NCI-H2081 treated with DMSO at 0.1 percent for 48 hours (cell line): ENCODE measurements at places on chromosomes 16 and 17.
A peak's percentile ranks its signal among the peaks of the same experiment; 100 is the strongest.

DNA sequence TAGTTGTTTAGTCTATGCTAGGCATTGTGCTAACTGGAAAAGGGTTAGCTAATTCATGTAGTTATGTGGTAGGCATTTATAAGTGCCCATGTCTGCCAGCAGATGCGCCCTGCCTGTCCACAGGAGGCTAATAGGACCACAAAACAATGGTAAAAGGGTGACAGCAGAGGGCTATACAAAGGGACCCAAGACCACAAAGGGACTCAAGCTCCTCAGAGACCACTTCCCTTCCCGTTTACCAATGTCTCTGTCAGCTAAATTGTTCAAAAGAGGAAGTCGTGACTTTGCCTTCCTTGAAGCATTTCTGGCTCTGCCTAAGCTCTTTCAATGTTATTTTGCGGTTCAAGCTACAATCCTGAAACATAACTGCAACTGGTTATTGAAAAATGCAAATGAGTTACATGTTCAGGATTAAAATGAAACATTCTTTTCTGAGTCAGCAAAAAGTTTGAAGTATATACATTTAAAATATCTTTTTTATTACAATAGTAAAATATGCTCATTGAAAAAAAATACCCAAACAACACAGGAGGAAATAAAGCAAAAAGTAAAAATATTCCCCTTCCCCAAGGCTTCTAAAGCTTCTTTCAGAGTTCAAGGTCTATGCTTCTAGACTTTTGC lies 149.2 kb downstream of the MAF start:
- no peak for DNase-seq

GRCh38 chr17:30952638-30953393 lies 18.0 kb upstream of the RNF135 start:
- DNase-seq = no peak

- no peak for DNase-seq
These were observed 850 bp downstream of the GINS3 start for GRCh38 chr16:58393138-58393504.

DNA sequence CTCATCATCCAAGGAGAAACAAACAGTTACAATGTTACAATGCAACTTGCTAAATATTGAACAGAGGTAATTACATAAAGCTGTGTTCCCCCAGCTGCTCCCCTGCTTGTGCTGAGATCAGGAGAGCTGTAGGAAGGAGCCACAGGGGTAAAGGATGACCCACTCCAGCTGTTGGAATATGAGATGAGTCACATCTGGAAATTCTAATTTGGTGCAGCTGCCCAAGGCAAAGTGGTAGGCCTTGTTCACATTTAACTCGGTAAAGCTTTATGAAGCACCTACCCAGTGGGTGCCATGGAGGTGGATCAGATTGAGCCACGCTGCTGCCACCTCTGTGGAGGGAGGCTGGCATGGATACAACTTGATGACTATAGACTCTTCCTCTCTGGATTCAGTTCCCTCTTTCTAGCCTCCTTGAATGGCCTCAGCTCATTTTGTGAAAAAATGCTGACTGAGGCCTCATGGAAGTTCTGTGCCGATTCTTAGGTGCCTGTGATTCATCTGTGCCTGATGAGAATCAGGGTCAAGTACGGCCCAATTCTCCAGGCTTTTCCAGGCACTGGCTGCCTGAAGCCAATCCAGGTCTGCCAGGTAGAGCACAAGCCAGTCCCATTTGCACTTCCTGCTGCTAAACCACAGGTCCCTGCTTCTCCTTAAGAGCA lies 7.4 kb downstream of the ZNF689 start:
- no peak for DNase-seq

GRCh38 chr17:75181110-75181509 lies 1.6 kb downstream of the SUMO2 start:
- DNase-seq = no peak

DNA sequence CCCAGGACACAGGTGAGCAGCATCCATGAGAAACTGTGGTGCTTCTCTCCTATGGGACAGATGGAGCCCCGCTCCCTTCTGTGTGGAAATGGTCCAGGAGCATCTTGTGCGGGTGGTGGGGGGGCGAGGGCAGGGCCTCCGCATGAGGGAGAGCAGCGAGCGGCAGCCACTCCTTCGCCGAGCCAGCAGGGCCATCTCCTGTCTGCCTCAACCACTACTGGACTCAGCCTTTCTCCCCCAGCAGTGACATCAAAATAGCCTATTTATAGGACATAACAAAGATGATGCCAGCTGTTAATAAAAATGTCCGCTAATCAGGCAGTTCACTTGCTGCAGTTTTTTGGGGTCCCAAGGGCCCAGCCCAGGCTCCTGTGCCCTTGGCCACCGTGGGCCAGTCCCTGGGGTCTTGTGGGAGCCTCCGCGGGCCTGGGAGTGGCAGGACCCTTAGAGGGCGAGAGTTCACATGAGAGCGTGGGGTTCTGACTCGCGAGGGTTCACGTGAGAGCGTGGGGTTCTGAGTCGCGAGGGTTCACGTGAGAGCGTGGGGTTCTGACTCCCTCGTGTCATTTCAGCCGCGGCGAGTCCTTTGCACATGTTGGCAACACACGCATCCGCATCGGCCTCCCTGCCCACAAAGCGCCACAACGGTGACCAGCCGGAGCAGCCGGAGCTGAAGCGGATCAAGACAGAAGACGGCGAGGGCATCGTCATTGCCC lies 47.4 kb downstream of the WDR45B start:
- DNase-seq = no peak

GRCh38 chr16:89115216-89115861 lies 21.7 kb downstream of the ACSF3 start:
- DNase-seq = no peak

GRCh38 chr17:7922269-7922844 lies 6.3 kb upstream of the RNF227 start:
- no peak for DNase-seq

DNA sequence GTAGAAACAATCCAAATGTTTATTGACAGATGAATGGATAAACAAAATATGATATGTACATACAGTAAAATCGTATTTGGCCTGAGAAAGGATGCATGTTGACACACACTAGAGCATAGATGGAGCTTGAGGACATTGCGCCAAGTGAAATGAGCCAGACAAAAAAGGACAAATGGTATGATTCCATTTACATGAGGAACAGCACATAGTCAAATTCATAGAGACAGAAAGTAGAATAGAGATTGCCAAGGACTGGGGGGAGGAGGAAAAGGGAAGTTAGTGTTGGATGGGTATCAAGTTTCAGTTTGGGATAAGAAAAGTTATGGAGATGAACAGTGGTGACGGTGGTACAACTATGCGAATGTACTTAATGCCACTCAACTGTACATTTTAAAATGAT lies 47.9 kb downstream of the COPRS start:
- DNase-seq = no peak

- no peak for DNase-seq
These were observed 335 bp downstream of the TMEM11 start for GRCh38 chr17:21213638-21214014.

- no peak for DNase-seq
These were observed 797 bp downstream of the NUDT7 start for GRCh38 chr16:77723108-77723514.

DNA sequence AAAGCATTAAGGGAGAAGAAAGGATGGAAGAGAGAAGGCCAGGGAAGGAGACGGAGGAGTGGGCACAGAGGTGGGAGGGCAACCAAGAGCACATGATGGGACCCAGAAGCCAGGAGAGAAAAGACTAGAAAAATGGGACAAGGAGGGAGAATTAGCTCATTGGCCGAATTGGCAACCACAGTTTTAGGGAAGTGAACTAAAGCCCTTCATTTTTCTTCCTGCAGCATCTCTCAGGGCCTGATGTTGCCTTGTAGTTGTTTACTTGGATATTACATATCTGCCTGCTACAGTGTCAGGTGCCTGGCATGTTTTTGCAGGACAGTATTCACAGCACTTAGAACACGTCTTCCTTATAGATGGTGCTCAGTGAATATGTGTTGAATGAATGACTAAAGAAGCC lies 19.0 kb downstream of the EMP2 start:
- no peak for DNase-seq

GRCh38 chr17:51352798-51353197 lies 92.5 kb downstream of the UTP18 start:
- no peak for DNase-seq

GRCh38 chr16:4733747-4734062 lies 366 bp downstream of the ANKS3 start:
- no peak for DNase-seq

GRCh38 chr17:7329997-7330637 lies 982 bp upstream of the NEURL4 start:
- DNase-seq = peak; percentile 38

- no peak for DNase-seq
These were observed 25.4 kb downstream of the UBE2G1 start for GRCh38 chr17:4340914-4341615.

GRCh38 chr17:40327735-40328385 lies 18.9 kb downstream of the RARA start:
- DNase-seq = no peak

DNA sequence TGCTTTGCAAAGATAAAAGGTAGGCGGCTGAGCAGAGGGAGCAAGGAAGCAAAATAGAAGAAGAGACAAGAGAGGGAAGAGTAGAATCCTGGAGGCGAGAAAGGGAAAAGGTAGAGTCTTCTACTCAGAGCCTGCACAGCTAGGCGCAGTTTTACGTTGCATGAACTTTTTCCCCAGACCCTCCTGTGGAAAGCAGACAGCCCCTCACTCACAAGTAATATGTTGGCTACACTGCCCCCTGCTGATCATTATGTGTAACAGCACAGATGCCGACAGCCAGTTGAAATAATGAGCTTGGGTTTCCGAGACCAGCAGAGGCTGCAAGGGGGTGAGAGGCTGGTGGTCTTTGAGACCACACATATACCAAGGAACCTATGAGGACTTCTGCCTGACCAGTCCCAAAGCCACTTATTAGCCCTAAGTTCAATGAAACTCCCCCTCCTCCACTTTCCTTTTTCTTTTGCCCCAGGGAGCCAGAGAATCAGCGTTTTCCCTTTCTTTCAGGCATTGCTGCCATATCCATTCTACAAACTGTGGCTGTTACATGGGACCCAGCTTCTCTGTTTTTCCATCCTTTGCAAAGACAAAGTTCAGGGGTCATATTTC lies 22.5 kb upstream of the CMTR2 start:
- DNase-seq = no peak

GRCh38 chr17:73422121-73422520 lies 110.3 kb upstream of the CDC42EP4 start:
- DNase-seq = no peak

DNA sequence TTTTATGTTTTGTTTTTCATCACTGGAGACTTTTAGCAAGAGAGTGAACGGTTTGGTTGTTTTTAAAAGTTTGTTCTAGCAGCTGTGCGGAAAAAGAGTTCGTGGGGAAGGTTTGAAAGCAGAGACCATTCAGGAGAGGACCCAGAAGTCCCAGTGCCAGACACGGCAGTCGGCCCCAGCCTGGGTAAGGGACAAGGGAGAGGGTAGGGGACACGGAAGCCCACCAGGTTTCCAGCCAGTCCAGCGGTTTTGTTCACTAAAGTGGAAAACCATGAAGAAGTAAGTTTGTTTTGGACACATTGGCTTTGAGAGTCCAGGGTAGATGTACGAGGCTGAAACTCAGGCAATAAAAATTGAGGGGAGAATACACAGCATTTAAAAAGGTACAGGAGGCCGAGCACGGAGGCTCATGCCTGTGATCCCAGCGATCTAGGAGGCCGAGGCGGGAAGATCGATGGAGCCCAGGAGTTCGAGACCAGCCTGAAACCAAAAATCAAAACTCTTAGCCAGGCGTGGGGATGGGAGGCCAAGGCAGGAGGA lies 56.8 kb upstream of the RPH3AL start:
- DNase-seq = no peak

DNA sequence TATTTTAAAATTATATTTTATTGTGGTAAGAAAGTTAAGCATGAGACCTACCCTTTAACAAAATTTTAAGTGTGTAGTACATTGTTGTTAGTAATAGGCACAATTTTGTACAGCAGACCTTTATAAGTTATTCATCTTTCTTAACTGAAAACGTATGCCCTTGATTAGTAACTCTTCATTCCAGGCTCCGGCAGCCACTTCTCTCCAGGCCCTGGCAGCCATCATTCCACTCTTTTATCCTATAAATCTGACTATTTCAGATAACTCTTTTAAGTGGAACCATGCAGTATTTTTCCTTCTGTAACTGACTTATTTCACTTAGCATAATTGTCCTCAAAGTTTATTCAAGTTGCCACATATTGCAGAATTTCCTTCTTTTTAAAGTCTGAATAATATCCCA lies 348.2 kb downstream of the CDH11 start:
- no peak for DNase-seq
